ENCODE measurements at places on chromosomes 16 and 17.
A peak's percentile ranks its signal among the peaks of the same experiment; 100 is the strongest.

DNA sequence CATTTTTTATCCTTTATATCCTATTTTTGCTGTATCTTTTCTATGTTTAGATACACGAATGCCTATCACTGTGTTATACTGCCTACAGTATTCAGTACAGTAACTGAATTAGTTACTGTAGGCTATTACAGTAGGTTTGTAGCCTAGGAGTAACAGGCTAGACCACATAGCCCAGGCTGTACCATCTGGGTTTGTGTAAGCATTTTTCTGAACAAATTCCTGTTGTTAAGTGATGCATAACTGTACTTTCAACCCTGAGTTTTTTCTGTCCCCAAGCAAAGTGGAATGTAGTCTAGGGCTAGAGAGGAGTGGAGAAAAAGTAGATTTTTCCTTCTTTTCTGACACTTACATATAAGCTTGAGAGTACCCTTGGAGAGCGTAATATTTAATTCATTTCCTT, 282.1 kb downstream of the HS3ST3B1 start:
- no peak for DNase-seq

GRCh38 chr17:19534562-19535149, 1.0 kb downstream of the SLC47A1 start:
- no peak for DNase-seq

- no peak for DNase-seq
Observed at GRCh38 chr16:57862698-57863433, 60.6 kb upstream of the KIFC3 start.

DNA sequence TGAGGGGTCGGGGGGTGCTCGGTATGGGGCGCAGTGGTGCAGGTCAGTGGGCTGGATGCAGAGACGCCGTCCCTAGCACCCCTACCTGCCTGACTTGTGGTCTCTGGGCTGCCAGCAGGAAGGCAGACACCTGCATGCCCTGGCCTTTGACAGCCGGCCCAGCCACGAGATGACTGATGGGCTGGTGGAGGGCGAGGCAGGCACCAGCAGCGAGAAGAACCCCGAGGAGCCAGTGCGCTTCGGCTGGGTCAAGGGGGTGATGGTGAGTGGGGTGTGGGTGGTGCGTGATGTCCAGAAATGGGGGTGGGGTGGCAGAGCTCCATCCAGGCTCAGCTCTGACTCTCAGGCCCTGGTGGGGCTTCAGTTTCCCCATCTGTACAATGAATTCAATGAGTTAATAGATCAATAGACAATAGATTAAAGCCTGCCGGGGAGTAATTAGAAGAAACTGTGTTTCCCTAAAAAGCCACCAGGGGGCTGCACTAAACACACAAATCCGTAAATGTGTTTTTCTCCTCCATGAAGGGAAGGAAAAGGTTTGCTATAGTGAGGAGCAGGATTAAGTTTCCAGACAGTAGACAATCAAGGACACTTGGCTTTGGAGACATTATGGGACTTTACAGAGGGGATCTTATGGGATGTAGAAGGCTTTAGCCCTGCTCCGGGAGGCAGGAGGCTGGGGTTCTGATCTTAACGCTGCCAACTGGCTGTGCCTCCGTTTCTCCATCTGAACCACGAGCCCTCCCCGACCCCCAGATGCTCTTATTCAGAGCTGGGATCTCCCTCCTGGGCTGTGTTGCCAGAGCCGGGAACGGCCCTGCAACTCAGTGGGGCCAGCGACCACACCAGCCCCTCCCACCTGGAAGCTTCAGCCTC, 2.2 kb downstream of the SLC12A3 start:
- DNase-seq: peak; percentile 18

DNA sequence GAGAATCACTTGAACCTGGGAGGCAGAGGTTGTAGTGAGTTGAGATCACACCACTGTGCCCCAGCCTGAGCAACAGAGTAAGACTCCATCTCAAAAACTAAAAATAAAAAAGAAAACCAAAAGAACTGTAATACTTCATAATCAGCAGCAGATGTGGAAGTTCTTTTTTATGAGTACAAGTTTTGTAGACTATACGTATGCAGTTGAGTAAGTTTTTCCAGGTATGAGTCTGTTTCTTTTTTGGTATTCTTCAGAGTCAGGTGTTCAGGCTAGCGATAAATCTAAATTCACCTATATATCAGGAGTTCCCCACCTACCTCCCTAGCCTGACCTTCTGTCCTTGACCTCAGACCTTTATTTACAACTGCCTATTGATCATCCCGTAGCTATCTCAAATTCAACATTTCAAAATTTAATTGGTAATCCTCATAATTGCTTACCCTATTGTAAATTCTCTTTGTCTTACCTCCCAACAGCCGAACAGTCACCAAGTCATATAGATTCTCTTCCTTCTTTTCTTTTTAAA, 10.7 kb downstream of the DCTN5 start:
- DNase-seq: no peak

GRCh38 chr17:43877031-43877430, 30.1 kb downstream of the CD300LG start:
- DNase-seq: no peak

GRCh38 chr16:81237942-81238295, 570 bp upstream of the BCO1 start:
- no peak for DNase-seq

DNA sequence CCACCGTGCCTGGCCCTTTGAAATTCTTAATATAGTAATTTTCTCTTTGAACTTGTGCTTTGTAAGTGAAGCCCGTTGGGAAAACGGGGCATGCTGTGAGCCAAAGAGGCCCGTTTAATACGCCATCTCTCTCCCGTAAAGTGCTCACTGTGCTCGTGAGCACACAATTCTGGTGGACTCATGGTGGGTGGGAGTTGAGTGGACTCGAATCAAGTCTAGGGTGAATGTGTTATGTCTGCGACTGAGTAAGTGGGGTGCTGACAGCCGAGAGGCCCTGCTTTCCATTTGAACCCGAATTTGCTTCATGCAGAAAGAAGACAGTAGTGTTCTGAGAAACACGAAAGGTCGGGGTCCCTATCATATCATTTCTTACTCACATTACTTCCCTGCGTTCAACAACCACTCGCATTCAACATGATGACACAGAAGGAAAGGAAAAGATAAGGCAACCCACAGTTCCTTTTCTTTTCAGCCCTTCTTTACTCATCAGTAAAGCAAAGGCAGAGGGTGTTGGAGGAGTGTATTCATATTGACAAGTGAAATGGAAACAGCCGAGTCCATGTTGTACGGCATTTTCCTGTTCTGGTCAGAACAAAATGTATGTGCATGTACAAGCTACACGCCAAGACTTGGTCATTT, 4.8 kb upstream of the ATP2A3 start:
- DNase-seq: no peak

- DNase-seq: no peak
Observed at GRCh38 chr16:85567101-85567866, 45.8 kb upstream of the GSE1 start.

- DNase-seq: no peak
Observed at GRCh38 chr17:43042025-43042628, 17.1 kb downstream of the RND2 start.

GRCh38 chr17:81449351-81449750, 54.1 kb downstream of the BAHCC1 start:
- DNase-seq: no peak

- DNase-seq: no peak
Observed at GRCh38 chr16:76676356-76676755, 399.2 kb downstream of the CNTNAP4 start.

DNA sequence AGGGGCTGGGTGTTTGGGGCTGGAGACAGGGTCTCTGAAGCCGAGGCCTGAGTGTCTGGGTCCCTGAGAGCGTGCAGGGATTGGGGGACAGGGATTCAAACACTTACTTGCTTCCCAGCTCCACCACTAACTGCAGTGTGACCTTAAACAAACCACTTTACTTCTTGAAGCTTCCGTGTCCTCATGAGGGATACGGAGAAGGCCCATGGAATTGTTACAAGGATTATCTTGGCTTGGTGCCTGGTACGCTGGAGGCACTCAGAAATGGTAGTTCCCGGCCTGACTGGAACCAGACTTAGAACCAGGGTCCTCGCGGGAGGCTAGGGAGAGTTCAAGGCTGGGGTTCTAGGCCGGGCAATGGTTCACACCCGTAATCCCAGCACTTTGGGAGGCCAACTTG, 2.9 kb upstream of the CXCL16 start:
- DNase-seq: no peak

DNA sequence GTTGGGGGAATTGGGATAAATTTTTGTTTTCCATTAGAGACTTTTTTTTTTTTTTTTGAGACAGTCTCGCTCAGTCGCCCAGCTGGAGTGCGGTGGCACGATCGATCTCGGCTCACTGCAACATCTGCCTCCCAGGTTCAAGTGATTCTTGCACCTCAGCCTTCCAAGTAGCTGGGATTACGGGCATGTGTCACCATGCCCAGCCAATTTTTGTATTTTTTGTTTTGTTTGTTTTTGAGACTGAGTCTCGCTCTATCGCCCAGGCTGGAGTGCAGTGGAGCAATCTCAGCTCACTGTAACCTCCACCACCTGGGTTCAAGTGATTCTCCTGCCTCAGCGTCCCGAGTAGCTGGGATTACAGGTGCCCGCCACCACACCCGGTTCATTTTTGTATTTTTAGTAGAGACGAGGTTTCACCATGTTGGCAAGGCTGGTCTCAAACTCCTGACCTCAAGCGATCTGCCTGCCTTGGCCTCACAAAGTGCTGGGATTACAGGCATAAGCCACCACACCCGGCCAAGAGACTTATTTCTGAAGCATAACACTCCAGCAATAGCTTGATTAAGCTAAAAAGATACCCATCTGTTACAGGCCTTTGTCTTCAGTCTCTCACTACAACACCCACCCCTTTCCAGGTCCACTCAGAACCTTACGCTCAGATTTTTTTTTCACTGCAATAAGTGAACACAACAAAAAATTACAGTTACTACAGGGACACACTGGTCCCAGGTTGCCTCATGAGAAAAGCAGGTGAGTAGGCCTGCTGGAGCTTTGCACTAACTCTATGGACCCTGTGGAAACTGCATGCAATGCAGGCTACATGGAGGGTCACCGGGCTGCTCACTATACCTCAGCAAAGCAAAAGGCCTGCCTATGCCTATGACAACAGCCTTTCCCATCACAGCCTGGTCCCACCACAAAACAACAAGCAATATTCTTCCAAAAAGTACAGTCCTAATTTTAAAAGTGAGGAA, 34.6 kb downstream of the KANSL1 start:
- no peak for DNase-seq

- DNase-seq: peak; percentile 59
Observed at GRCh38 chr17:46002311-46002972, 3.4 kb downstream of the STH start.

DNA sequence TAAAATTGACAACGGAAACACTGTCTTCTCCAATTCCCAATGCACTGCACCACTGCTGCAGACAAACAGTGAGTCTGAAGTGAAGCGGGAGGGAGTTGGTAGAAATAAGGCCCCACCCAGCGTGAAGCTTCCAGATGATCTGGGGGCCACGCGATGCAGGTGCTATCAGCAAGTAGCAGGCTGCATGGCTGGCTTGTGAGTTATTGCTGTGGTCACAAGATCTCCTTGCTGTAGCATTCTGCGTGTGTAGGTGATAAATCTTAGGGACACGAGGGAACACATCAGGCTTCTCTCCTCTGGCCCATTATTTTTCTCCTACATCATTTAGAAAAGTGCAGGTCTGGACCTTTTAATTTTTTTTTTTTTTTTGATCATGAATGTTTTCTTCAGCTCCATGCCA, 407.6 kb downstream of the TMEM114 start:
- DNase-seq: no peak

DNA sequence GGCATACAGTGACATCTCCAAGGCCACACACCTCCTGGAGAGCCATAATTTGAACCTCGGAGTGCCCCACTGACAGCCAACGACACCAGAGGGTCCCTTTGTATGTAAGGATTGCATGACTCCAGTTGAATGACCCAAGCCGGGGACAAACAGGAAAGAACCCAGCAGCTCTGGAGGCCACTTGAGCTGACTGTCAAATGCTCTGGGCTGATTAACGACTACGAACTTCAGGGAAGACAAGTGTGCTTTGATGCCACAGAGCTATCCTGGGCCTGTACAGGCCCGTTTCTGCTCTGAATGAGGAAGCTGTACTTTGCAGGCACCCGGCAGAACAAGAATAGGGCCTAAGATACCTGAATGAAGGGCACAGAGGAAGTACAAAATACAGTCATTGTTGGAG, 404.6 kb downstream of the SLC39A11 start:
- no peak for DNase-seq

DNA sequence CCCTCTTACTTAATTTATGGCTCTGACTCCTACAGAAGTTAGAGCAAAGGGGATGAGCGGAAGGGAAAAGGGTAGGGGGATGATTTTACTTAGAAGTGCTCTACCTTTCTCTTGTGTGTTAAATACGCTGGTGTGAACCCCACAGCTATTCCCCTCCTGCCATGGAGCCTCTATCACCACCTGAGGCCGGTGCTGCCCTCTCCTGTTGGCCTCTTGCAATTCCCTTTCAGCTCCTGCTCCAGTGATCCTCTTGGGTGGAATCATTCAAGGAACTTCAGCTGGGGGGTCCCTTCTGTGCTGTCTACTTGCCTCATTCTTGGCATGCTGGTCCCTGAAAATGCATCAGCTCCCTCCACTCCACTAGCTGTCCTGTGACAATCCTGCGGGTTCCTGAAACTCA, 41.8 kb upstream of the CDH8 start:
- DNase-seq: no peak

- peak; percentile 79 for DNase-seq
Observed at GRCh38 chr17:17890773-17891759, 54.3 kb upstream of the SREBF1 start.

DNA sequence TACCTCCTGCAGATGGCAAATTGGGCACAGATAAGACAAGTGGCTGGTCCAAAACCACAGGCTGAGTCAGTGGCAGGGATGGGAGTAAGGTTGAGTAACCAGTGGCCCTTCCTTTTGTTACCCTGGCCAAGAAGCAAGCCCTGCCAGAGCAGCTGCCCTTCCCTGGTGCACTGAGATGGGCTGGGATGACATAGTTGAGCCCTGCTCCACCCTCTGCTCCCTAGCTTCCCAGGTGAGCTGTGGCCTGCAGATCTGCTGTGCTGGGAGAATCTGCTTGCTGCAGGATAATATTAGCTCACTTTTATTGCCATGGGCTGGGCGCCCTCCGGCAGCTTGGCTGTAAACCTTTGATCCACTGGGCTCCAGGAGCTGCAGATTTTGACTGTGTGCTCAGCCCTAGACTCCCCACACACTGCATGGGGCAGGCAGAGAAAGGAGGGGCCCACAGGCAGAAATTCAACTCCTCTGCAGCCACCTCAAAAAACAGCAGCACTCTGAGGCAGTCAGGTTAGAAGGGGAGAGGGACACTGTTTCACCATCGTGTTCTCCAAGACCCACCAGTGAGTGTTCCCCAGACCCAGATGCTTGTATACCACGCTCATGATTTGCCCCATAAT, 101.8 kb downstream of the CBLN1 start:
- DNase-seq: no peak

GRCh38 chr16:16075488-16076422, 126.3 kb downstream of the ABCC1 start:
- DNase-seq: no peak
